Activated CD4-positive, CD25-positive, alpha-beta regulatory T cell treated with anti-CD3 and anti-CD28 coated beads, Interleukin-2, amount 50 U/mL, for 72 hours (primary cell): ENCODE measurements at places on chromosomes 11 and 22.

DNA sequence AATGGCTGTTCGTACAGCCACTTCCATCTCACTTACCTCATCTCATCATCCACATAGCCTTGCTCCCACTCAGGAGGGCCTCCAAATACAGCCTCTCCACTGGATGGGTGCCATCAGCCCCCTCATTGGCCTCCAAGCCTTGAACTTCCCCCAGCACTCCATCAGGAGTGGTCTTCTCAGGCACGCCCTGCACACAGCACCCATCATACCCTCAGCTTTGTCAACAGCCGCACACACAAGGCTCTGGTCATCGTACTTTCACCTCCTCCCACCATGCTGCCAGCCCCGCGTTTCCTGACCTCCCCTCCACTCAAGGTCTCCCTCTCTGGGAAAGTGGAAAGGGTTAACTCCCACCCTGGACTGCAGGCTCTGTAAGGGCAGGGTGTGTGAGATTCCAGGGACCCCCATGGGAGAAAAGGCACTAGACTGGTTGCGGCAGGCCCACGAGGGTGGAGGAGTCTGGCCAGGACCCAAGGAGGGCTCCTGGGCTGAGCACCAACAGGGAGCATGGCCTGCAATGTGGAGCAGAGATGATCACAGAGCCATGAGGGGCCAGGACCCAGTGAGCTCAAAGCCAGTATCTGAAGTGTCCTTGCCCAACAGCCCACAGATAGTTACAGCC is 21.0 kb upstream of the SCARF2 start:
- no peak for DNase-seq

DNA sequence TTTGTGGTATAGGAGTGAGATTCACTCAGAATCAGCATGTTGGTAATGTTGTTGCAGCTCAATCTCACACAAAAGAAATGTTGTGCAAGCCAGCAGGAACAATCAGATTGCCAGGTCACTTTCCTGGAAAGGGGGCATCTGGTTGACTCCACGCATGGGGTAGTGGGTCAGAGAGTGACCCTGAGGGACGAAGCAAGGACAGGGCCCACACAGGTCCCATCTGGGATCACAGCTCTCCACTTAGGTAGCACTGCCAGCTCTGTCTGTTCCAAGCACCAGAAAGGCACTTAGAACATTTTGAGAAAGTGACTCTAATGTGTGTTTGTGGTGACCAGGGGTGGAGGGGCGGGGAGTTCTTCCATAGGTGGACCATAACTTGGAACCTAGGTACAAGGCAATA is 109.5 kb downstream of the RASSF10 start:
- no peak for DNase-seq

- no peak for DNase-seq
These were observed 108.2 kb downstream of the RASSF10 start for GRCh38 chr11:13117344-13117743.

DNA sequence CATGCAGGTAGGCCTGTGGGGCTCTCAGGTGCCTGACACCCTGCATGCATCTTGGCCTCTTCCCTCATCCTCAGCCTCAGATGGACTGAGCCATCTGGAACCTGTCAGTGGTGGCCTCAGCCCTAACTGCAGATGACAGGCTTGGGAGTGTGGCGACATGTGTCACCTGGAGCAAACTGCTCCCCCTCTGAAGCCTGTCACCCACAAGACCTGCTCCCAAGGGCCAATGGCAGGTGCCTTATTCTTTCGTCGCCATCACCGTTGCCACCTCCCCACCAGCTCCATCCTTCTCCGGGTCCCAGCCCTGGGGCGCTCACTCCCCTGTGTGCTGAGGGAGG is 3.6 kb upstream of the SEPTIN5 start:
- no peak for DNase-seq

- no peak for DNase-seq
These were observed 110.3 kb downstream of the ATXN10 start for GRCh38 chr22:45781966-45782365.

DNA sequence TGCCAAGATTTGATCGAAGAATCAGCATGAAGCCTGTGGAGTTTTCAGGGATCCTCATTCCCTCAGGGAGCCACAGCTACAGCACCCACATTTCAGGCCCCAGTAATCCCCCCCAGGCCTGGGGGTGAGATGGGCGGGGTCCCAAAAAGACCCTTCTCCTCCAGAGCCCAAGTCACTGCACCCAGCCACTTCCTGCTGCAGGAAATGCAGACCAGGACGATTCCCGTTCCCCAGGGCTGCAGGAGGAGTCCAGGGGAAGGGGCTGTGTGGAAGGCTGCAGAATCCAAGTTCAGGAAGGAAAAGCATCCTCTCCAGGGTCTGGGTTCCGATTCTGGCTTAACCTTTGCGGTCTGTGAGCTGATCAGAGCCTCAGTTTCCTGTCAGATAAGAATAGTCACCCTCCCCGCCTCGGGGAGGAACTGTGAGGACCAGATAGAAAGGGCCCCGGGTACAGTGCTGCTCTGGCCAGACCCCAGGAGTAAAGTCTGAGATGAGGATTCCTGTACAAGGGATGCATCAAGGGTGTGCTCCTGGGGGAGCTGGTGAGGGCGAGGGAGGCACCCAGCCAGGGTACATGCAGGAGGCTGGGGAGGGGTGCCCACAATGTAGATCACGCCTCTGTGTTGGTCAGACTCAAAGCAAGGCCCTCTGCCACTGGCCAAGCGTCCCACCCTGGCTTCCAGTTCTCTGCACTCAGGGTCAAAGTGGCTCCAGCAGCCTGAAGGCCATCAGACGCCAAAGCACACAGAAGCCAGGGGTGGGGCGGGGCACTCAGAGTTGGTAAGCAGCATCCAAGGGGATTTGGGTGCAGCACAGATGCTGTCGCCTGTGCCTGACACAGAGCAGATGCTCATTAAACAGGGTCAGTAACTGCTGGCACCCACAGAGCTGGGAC is 30.1 kb upstream of the TP53I11 start:
- DNase-seq: no peak

- no peak for DNase-seq
These were observed 19.0 kb downstream of the NCF4 start for GRCh38 chr22:36879775-36880174.

DNA sequence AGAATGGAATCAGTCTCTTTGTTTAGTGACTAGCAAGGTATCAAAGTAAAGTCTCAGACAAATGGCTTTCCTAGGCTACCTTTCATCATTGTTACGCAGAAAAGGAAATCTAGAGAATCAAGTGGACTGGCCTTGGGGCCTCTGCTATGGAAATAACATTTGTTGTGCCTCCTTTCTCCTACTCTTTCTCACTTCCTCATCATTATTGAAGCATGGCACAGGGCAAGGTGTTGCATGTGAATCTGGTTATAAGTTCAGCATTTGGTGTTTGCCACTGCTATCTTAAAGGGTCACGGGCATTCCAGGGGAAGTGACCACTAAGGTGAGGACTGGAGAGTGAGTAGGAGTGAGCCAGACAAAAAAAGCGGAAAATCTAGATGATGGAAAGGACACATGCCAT is 54.9 kb downstream of the GLYATL1 start:
- no peak for DNase-seq

- no peak for DNase-seq
These were observed 473.4 kb downstream of the MN1 start for GRCh38 chr22:27327981-27328721.

- DNase-seq: no peak
These were observed 38.6 kb upstream of the PDE2A start for GRCh38 chr11:72712841-72713240.
